ENCODE measurements at places on chromosomes 4 and X.

DNA sequence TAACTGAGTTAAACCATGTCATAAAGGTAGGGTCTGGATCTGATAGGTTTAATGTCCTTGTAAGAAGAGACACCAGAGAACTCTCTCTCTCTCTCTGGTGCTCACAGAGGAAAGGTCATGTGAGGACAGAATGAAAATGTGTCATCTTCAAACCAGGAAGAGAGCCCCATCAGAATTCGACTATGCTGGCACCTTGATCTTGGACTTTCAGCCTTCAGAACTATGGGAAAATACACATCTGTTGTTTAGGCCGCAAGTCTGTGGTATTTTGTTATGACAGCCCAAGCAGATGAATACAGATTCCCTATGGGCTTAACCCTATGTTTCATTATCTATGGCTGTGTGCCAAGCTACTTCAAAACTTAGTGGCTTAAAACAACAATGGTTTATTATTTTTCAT is 105.5 kb upstream of the DDIT4L start:
- DNase-seq = no peak

DNA sequence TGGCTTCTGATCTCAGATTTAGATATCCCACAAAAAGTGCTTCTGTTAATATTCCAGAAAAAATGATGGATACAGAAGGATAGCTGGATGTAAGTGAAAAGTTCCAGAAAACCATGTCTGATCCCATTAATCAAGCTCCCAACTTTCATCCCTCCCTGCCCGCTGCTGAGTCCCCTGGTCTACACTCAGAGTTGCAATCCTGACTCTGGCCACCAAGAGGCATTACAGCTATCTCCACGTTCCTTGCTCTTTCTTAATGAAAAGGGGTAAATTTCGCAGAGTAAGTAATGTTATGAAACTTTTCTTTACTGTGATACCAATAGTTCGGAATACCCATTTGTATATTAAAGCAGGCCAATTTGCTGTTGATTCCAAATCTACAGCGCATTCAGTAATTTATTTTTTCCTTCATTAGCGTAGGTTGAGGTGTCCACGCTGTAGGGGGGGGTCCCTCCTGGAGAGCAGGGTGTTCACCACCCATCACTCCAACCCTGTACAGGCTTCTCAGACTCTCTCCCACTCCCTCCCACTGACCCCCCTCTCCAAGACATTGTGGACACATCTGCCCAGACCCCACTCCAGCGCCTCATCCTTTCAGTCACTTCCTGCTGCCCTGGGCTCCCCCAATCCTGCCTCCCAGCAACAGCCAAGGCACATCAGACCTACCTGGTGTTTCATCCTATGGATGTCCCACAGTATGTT is 55.1 kb downstream of the RAB40A start:
- no peak for DNase-seq

GRCh38 chrX:10062352-10062751 is 94.4 kb upstream of the CLCN4 start:
- DNase-seq = no peak

DNA sequence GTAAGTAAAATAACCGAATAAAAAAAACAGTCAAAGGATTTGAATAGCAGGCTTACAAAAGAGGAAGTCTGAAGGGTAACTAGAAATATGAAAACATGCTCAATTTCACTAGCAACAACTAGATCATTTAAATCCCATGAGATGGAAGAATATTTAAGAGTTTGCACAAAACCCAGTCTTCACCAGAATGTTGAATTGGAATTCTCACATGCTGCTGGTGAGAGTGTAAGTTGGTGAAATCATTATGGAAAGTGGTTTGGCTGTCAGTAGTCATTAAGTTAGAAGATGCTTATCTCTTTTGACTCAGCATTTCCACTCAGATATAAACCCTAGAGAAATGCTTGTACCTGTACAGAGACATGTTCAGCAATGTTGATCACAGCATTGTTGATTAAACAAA is 110.1 kb downstream of the PGRMC2 start:
- no peak for DNase-seq

GRCh38 chr4:4377191-4377590 is 9.7 kb upstream of the NSG1 start:
- DNase-seq = no peak

GRCh38 chr4:159017323-159018026 is 85.4 kb upstream of the RAPGEF2 start:
- DNase-seq = no peak

- no peak for DNase-seq
Observed at GRCh38 chr4:74375824-74376426, 11.0 kb downstream of the EREG start.

- DNase-seq = no peak
Observed at GRCh38 chrX:13694359-13694758, 5.4 kb downstream of the RAB9A start.

- DNase-seq = no peak
Observed at GRCh38 chrX:49209434-49210251, 9.7 kb upstream of the SYP start.

GRCh38 chrX:34365471-34365870 is 233.4 kb upstream of the FAM47A start:
- no peak for DNase-seq

GRCh38 chrX:131305926-131306325 is 16.8 kb upstream of the IGSF1 start:
- DNase-seq = no peak

- DNase-seq = no peak
Observed at GRCh38 chr4:60034361-60034760, 1165.8 kb upstream of the ADGRL3 start.

DNA sequence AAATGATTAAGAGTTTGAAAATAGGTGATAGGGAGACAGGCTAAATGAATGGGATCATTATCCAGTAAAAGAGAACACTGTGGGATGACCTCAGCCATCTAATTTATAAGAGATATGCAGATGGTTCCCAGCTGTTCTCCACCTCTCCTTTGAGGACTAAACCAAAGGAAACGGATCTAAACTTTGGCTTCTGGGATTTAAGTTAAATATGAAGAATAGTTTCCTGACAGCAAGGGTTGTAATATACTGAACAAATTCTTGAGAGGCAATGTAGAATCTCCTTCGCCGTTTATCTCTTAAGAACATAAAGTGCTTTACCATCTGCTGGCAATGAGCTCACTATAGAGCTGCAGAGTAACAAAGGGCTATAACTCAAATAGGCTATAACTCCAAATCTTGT is 35.4 kb upstream of the HPGDS start:
- DNase-seq = no peak

- no peak for DNase-seq
Observed at GRCh38 chr4:73904491-73904890, 35.3 kb downstream of the CXCL1 start.

Measured in stimulated activated CD4-positive, alpha-beta T cell treated with anti-CD3 and anti-CD28 coated beads, Interleukin-1b, Interleukin-23, amount 100 ng/mL, for 1 hour (primary cell).